ENCODE measurements at places on chromosomes 12 and 14.
A peak's percentile ranks its signal among the peaks of the same experiment; 100 is the strongest.

DNA sequence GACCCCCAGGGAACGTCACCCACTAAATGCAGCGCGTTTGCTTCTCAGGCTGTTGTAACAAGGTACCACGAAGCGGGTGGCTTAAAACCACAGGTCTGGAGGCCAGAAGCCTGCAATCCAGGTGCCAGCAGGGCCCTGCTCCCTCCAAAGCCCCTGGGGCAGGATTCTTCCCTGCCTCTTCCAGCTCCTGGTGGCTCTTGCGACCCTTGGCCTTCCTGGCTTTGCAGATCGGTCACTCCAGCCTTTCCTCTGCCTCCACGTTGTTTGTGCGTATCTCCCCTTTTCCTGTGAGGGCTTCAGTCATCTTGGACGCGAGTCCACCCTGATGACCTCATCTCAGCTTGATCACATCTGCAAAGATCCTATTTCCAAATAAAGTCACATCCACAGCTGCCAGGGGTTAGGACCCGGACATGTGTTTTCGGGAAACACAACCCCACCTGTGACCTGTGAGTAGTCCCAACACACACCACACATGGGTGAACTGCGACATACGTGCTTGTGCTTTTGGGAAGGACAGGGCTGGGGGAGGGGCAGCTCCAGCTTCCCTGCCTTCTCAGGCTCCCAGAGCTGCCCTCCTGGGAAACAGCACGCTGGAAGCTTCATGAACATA lies 114.5 kb upstream of the NCOR2 start:
- DNase-seq = no peak

DNA sequence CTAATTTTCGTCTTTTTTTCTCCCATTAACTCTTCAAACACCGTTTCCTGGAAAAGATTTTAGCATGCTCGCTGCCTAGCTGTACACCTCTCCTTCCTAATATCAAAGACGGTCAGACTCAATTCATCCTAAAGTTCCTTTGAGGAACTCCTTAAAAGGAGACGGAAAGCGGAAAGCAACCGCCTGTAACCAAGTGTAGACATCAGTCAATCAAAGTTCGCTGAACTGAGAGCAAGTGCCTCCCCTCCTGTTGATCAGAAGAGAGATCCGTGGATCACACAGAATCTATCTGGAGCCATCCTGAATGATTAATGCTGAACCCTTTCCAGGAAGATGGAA lies 412 bp upstream of the TEP1 start:
- no peak for DNase-seq

- DNase-seq = no peak
These were observed 183.8 kb upstream of the GSC start for GRCh38 chr14:94953541-94954260.

GRCh38 chr14:90419200-90419599 lies 22.4 kb downstream of the CALM1 start:
- peak; percentile 89 for DNase-seq

GRCh38 chr12:41055875-41056577 lies 132.1 kb upstream of the PDZRN4 start:
- no peak for DNase-seq

DNA sequence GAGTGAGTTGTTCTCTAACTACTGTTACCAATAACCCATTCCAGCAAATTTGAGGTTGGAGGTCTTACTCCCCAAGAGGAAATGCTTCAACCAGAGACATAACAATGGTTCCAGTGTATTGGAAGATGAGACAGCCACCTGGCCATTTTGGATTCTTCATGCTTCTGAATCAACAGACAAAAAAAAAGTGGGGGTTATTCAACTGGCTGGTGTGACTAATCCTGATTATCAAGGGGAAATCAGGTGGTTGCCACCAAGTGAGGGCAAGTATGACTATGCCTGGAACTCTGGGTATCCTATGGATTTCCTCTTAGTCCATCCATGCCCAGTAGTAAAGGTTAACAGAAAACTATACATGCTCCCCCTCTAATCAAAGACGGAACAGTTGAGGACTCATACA lies 29.9 kb upstream of the ZNF641 start:
- DNase-seq = no peak

All from RCC 7860 (cell line).